ENCODE measurements at places on chromosomes 12 and 14. TPM values are rescaled to one million over a fixed set of nuclear protein-coding genes. Genes with fewer than 3 reads are reported as not detected.
A peak's percentile ranks its signal among the peaks of the same experiment; 100 is the strongest.

DNA sequence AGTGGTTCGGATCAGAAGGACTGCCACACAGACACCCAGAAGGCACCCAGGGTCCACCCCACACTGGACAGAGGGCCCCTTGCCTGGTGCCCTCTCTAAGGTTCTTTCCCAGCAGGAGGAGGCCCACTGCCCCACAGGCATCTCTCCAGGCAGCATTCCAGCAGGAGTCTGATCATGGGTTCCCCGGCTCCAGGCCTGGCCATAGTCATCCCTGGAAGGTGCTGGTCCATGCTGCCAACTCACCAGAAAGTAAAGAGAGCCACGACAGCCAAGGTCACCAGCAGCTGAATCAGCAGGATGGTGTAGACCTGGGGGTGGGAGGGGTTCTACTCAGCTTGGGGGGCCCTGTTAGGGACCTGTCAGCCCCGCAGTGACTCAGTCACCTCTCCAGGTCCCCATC is 6.4 kb downstream of the FAIM2 start:
- H3K4me1 ChIP-seq: no peaks in the 10 kb centered on the region
- no peak overlapping the region for H3K4me3 ChIP-seq
- no peak for DNase-seq
- H3K36me3 ChIP-seq: no peaks in the 10 kb centered on the region
- no peak overlapping the region for H3K27ac ChIP-seq

The KLRC1 gene
- 0.11 TPM for polyA plus RNA-seq

DNA sequence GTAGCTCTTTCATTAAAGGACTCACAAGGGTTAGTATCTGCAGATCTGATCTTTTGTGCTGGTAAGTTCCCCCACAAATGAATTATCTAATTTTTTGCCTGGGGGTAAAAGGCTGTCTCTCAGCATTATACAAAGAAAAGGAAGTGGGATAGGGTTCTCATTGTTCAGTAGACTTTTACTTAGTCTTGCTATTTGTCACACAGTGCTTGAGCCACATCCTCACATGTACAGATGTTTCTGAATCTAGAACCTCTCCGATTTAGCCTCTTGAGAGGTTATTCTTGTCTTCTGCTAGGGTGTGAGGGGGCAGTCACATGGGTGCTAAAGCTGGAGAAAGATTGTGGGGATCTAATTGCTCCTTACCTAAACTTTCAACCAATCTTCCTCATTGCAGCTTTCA is 93.0 kb downstream of the SLC41A2 start:
- peak; percentile 45 for DNase-seq
- peak overlapping the region; percentile 37 for H3K27ac ChIP-seq
- H3K4me1 ChIP-seq: peaks cover 14% of the 10 kb centered on the region
- H3K27me3 ChIP-seq: no peaks in the 10 kb centered on the region
- no peak overlapping the region for H3K4me3 ChIP-seq
- no peaks in the 10 kb centered on the region for H3K36me3 ChIP-seq

GRCh38 chr14:61537563-61538463 is 157.5 kb upstream of the HIF1A start:
- H3K36me3 ChIP-seq: peaks cover 21% of the 10 kb centered on the region
- no peaks in the 10 kb centered on the region for H3K27me3 ChIP-seq

The DPF3 gene
- 2.0 TPM for polyA plus RNA-seq

The C14orf132 gene
- polyA plus RNA-seq: 0.10 TPM

The OTX2 gene
- polyA plus RNA-seq: not detected

The RNASE7 gene
- polyA plus RNA-seq: not detected

GRCh38 chr14:86575141-86575540 is 1045.2 kb downstream of the FLRT2 start:
- no peaks in the 10 kb centered on the region for H3K4me1 ChIP-seq
- DNase-seq: no peak
- H3K27me3 ChIP-seq: no peaks in the 10 kb centered on the region
- no peaks in the 10 kb centered on the region for H3K36me3 ChIP-seq

- no peak overlapping the region for H3K27ac ChIP-seq
- no peak overlapping the region for H3K4me3 ChIP-seq
- no peaks in the 10 kb centered on the region for H3K4me1 ChIP-seq
- H3K36me3 ChIP-seq: no peaks in the 10 kb centered on the region
These were observed 253.1 kb downstream of the PDZRN4 start for GRCh38 chr12:41441180-41441579.

GRCh38 chr14:82046512-82047226 is 513.0 kb upstream of the SEL1L start:
- DNase-seq: no peak
- H3K27ac ChIP-seq: no peak overlapping the region
- H3K4me3 ChIP-seq: no peak overlapping the region
- no peaks in the 10 kb centered on the region for H3K4me1 ChIP-seq

DNA sequence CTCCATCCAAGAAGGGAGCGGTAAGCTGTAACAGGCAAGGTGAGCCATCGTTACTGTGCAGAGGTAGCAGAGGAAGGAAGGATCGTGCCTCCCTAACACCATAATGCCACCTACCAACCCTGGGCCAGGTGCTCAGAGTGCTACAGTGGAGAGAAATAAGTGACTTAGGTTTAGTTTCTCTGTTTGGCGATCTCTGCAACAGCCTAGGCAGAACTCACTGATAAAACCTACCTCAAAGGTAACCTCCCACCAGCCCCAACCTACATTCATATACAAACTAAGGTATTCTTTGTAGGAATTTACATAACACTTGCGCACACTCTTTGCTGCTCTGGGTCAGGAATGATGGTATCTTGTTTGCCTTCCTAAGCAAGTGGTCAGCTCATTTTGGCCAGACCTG is 93.4 kb upstream of the TMEM132D start:
- H3K27ac ChIP-seq: no peak overlapping the region
- no peak for DNase-seq
- H3K4me1 ChIP-seq: no peaks in the 10 kb centered on the region

DNA sequence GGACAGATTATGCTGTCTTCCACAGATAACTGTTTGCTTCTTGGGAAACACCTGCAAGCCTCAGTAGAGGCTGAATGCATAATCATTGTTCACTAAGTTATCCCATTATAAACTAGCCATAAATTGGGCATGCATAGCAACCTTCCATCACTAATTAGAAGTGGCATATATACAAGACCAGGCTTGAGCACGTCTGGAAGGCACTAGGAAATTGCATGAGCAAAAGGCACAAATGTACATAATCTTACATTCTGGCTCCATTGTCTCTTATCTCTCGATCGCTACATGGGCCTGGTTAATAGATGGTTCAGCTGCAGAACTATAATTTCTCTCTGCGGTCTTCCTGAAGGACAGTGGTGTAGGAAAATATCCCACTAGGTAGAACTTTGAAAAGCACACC is 679.2 kb downstream of the RPL10L start:
- no peaks in the 10 kb centered on the region for H3K4me1 ChIP-seq
- no peaks in the 10 kb centered on the region for H3K36me3 ChIP-seq
- H3K4me3 ChIP-seq: no peak overlapping the region
- H3K27me3 ChIP-seq: no peaks in the 10 kb centered on the region
- no peak overlapping the region for H3K27ac ChIP-seq

DNA sequence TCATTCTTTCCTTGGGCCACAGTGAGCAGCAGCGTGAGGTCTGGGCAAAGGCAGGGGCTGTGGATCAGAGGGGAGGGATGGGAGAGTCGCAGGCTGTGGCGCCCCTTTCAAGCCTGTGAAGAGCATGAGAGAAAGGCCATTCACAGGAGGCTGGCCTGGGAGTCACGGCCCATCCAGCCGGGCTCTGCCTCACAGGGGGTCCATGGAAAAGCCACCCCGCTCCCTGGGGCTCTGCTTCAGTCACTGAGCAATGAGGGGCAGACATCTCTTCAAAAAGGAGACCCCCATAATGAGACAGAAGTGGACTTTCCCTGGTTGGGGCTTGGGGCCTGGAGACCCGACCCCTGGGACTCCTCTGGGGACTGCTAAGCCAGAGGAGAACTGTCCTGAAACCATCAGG is 117.0 kb upstream of the GSC start:
- H3K27me3 ChIP-seq: no peaks in the 10 kb centered on the region
- no peak overlapping the region for H3K4me3 ChIP-seq
- H3K27ac ChIP-seq: no peak overlapping the region
- no peak for DNase-seq

DNA sequence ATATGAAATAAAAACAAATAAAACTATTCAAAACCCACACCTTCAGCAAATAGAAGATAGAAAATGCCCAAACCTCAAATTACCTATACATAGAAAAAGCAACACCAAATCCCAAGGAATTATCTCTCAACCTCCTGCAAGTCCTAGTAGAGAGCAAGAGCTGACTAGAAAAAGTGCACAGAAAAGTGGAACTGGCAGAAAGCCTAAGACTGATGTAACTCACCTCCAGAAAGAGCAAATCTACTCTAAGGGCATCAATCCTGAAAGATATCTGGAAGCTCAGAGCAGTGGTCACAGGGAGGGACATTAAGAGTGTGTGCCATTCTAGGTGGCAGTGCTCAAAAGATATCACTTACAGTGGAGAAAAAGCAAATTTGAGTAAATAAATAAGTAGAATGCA is 62.1 kb upstream of the PLEKHG7 start:
- no peak for DNase-seq
- no peak overlapping the region for H3K4me3 ChIP-seq
- no peaks in the 10 kb centered on the region for H3K27me3 ChIP-seq
- no peaks in the 10 kb centered on the region for H3K36me3 ChIP-seq
- H3K27ac ChIP-seq: no peak overlapping the region
- no peaks in the 10 kb centered on the region for H3K4me1 ChIP-seq

DNA sequence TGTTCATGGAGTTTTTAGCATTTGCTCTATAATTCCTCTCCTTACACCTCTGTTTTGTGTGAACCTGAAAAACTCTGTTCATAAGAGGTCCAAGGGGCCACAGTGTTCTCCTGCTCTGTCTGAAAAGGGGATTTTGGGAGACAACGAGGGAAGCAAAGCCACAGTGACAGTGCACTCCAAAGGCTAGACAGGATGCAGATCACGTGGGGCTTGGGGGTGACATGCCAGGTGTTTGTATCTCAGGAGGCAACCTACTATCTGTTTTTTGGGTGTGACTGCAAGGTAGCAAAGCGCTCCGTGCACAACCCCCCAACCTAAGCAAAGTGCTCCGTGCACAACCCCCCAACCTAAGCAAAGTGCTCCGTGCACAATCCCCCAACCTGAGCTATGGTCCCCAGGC is 5.1 kb upstream of the CHD4 start:
- peak overlapping the region; percentile 50 for H3K27ac ChIP-seq
- H3K4me1 ChIP-seq: peaks cover 38% of the 10 kb centered on the region
- no peaks in the 10 kb centered on the region for H3K36me3 ChIP-seq
- H3K4me3 ChIP-seq: no peak overlapping the region
- H3K27me3 ChIP-seq: no peaks in the 10 kb centered on the region
- no peak for DNase-seq

GRCh38 chr14:62247266-62247665 is 485.0 kb downstream of the SNAPC1 start:
- no peak overlapping the region for H3K4me3 ChIP-seq
- no peak overlapping the region for H3K27ac ChIP-seq
- no peak for DNase-seq
- H3K27me3 ChIP-seq: no peaks in the 10 kb centered on the region
- H3K4me1 ChIP-seq: no peaks in the 10 kb centered on the region

GRCh38 chr14:20797164-20797563 is 5.5 kb downstream of the RNASE1 start:
- no peak overlapping the region for H3K4me3 ChIP-seq
- H3K27ac ChIP-seq: no peak overlapping the region
- peaks cover 26% of the 10 kb centered on the region for H3K4me1 ChIP-seq
- H3K36me3 ChIP-seq: no peaks in the 10 kb centered on the region

DNA sequence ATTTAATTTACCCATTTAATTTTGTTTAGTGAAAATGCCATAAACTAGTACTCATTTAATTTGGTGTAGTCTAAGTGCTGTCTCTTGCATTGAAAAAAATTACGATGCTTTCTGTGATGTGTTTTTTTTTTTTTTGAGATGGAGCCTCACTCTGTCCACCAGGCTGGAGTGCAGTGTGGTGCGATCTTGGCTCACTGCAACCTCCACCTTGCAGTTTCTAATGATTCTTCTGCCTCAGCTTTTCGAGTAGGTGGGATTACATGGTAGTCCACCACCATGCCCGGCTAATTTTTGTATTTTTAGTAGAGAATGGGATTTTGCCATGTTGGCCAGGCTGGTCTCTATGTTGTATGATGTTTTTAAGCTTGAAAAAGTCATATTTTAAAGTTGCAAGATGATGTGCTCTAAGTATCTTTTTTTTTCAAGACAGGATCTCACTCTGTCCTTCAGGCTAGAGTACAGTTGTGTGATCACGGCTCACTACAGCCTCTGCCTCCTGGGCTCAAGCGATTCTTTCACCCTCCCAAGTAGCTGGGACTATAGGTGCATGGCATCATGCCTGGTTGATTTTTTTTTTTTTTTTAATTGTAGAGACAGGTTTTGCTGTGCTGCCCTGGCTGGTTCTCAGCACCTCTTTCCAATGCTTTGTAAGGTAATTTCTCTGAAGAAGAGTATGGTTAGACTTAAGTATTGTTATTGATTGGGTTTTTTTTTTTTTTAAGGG is 8.6 kb downstream of the LRRC10 start:
- H3K4me1 ChIP-seq: no peaks in the 10 kb centered on the region
- no peak overlapping the region for H3K27ac ChIP-seq
- no peaks in the 10 kb centered on the region for H3K27me3 ChIP-seq
- DNase-seq: no peak

DNA sequence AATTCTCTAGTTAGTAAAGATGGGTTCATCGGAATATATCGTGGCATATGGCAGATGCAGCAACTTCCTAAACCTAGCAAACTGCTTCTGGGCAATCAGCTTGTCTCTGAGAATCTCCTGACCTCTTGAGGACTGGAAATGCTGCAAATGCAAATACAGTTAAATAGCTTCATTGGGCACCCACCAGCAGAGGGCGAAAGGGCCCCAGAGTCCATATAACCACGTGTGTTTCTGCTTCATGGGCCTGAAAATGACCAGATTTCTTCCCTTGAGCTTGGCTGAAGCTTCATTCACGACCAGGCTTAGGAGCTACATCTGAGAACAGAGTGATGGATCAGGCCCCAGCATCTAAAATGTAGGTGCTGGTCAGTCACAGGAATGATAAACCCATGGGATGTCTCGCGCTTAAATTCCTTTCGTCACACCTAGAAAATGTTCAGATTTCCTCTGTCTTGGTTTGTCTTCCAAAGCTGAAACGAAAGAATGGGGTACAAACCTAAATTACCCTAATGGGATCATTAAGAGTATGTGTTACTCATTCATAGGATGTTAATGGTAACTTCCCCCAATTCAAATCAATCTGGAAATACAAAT is 1482.5 kb upstream of the TMEM132C start:
- no peak overlapping the region for H3K4me3 ChIP-seq
- no peak for DNase-seq
- no peaks in the 10 kb centered on the region for H3K36me3 ChIP-seq
- no peaks in the 10 kb centered on the region for H3K27me3 ChIP-seq
- no peaks in the 10 kb centered on the region for H3K4me1 ChIP-seq

DNA sequence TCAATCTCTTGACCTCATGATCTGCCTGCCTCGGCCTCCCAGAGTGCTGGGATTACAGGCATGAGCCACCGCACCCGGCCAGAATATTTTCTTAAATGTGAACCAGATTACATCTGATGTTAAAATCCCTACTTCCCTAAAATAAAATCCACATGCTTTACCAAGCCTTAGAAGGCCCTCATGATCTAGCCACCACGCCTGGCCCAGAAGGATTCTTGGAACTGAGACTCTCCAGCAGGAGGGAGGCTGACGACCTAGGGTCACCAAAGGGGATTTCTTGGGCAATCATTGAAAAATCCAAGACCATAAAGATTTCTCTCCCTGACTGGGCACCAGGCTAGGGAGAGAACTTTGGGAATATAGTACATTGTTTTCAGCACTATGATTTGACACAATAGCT is 25.2 kb upstream of the RASSF3 start:
- no peaks in the 10 kb centered on the region for H3K27me3 ChIP-seq
- no peak overlapping the region for H3K27ac ChIP-seq
- no peak overlapping the region for H3K4me3 ChIP-seq
- DNase-seq: no peak

- peaks cover 3% of the 10 kb centered on the region for H3K27me3 ChIP-seq
- no peak overlapping the region for H3K27ac ChIP-seq
- no peak for DNase-seq
- no peaks in the 10 kb centered on the region for H3K4me1 ChIP-seq
These were observed 33.8 kb upstream of the DTX1 start for GRCh38 chr12:113022563-113023297.

Measured in GM12878 (cell line).